Stimulated activated CD8-positive, alpha-beta memory T cell treated with anti-CD3 and anti-CD28 coated beads, Interleukin-7, amount 100 ng/mL, for 48 hours (primary cell): ENCODE measurements at places on chromosomes 2 and 18.

GRCh38 chr2:126797622-126798275, 100.9 kb upstream of the TEX51 start:
- no peak for DNase-seq

GRCh38 chr2:233856184-233856583, 1.8 kb upstream of the HJURP start:
- no peak for DNase-seq

DNA sequence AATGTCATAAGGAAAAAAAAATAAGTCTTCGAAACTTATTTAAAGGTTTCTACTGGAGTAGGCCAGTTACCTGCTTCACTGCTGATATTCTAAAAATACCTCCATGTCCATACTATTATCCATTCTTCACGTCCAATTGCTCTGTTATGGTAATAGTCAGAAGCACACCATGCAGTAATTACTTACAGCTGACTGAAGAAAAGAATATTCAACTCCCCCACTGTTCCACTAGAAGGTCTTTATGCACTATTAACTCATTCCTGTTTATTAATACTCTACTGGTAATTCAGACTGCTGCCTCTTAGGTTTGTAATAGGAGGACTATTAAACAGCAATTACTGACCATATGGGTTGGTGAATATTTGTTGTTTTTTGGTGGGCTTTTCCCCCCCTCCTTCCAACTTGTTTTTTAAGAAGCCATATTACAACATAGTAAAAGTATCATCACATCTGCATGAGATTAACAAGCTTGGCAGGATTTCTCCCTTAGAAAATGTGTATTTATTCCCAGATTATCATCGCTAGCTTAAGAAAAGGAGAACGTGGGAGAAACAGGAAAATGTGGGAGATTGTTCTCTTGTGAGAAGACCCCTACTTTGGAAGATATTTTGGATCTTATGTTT, 806.4 kb upstream of the FANCL start:
- DNase-seq: no peak

DNA sequence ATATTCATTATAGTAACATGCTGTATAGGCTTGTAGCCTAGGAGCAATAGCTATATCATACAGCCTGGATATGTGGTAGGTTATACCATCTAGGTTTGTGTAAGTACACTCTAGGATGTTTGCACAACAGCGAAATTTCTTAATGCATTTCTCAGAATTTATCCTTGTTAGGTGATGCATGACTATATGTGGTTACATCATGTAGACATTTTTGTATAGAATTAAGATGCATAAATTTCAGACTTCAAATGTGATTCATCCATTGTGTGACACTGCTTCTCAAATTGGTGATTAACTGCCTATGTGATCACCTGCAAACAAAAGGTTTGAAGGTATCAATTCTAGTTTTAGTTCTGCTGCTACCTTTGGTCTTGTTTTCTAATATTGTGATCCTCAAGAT, 1787.0 kb upstream of the PIK3C3 start:
- DNase-seq: no peak

DNA sequence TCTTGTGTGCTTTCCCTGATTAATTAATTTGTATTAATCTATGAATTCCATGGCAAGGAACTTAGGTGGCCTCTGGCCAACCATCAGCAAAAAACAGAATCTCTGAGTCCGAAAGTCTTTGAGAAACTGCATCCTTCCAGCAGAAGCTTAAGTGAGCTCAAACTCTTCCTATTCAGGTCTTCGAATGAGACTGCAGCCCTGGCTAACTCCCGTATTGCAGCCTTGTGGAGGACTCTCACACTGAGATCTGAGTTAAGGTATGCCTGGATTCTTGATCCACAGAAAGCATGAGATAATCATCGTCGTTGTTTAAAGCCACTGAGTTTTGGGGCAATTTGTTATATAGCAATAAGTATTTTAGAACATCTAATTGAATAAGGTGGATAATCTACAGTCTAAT, 1143.9 kb upstream of the NXPH2 start:
- no peak for DNase-seq

- DNase-seq: no peak
Observed at GRCh38 chr2:51410331-51410730, 378.4 kb upstream of the NRXN1 start.

DNA sequence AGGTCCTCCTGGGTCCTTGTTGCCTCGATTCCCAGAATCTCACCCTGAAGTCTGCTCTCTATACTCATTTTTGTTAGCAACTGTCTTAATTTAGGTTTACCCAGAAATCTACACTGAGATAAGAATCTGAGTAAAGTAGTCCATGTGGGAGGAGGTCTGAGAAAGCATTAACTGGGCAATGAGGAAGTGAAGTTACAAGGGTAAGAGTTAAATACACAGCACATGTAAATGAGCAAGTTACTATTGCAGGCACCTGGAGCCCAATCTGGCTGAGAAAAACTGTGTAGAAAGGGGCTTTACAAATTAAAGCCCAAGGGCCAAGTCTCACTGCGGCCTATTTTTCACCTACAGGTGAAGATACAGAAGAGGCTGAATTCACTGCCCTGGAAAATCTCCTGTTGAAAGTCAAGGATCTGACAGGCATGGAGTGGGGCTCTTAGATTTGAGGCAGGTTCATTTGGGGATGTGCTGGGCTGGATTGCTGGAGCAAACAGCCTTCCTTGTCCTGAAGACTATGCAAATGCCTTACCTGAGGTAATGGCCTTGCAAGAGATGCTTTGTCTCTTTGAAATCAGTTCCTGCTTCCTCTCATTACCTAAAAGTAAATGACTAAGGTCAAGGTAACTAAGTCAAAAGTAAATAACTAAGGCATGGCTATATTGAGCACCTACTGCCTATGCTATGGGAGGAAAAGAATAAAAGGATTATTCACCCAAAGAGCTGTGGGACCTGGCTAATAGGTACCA, 84.4 kb upstream of the DYNAP start:
- DNase-seq: no peak

DNA sequence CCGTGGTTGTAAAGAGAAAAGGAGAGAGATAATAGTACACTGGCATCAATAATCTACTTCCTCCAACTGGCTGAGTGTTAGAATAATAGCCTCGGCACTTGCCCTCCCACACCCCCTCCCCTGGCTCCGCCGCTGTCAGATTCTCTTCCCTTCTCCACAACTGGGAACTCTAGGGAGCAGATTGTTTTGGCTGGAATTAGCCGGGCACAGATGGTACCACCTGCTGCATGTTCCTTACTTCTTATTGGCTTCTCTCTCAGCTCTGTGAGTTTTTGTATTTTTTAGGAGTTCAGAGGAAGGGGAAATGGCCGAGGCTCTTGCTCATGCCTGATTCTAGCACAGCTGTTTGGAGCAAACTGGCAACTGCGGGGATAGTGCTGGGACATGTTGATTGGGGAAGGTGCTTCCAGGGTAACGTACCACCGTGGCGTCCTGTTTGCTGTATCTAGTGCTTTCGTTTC, 140.0 kb downstream of the ZEB2 start:
- no peak for DNase-seq

- DNase-seq: no peak
Observed at GRCh38 chr2:230721712-230722111, 9.1 kb downstream of the CAB39 start.

GRCh38 chr2:114170070-114170469, 272.4 kb upstream of the DPP10 start:
- no peak for DNase-seq

- no peak for DNase-seq
Observed at GRCh38 chr2:132730611-132731010, 60.6 kb upstream of the LYPD1 start.

DNA sequence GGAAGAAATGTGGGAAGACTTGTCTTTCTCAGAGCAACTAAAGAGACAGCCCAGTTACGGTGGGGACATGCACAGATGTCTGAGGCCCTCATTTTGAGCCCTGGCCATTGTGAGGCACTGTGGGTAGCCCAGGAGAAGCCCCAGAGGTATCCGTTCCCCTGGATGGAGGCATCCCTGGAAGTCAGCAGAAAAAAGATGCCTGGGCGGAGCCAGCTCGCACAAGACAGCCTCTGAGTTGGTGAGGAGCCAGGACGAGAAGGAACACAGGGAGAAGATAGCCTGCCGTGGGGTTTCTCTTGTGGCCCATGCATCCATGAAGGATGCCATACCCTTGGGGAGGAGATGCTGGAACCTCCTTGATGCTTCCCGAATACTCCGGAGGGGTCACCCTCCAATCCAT, 56.9 kb upstream of the SEMA4C start:
- DNase-seq: no peak

DNA sequence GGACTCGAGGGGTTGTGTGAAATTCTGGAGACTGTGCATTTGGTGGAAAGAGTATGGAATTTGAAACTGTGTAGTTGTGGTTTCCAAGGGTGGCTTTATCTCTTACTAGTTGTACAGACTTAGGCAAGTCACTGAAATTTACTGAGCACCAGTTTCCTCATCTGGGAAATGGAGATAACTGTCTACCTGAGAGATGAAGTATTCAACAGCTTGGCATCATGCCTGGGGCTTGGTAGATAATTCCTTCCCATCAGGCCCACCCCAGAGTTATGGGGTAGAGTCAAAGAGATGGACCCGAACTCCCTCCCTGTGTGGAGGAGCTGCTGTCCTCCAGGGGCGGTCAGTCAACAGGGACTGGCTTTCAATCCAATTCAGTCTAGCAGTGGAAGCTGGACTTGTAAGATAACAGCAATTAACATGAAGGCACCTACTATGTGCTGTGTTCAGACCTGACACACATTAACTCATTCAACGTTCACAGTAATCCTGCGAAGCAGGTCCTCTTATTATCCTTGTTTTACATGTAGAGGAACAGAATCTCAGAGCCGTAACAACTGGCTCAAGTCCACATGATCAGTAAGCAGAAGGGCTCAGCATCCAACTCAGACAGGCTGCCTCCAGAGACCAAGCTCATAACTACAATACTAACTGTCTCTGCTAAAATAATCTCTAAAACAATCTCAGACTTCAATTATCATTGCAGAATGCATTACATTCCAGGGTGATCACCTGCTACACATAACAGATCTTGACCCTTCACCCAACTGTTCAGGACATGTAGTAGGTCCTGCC, 432.1 kb downstream of the LPIN1 start:
- DNase-seq: no peak

GRCh38 chr2:106990297-106990696, 104.3 kb upstream of the ST6GAL2 start:
- DNase-seq: no peak

GRCh38 chr2:234334151-234334550, 162.7 kb downstream of the ARL4C start:
- DNase-seq: no peak

DNA sequence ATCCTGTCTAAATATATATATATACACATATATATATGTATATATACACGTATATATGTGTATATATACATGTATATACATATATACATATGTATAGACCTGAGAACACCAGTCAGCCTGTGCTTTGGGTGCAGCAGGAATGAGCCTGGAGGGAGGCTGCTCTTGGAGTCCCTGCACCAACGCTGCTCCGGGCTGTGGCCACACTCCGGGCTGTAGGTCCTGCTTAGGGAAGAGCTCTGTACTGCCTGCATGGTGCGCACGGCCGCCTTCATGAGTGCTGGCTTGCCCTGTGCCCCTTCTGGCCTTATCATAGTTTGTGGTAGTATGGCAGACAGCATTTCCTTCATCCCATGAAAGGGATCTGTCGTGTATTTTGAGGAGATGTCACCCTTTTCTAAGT, 360.9 kb downstream of the TDRD15 start:
- no peak for DNase-seq

DNA sequence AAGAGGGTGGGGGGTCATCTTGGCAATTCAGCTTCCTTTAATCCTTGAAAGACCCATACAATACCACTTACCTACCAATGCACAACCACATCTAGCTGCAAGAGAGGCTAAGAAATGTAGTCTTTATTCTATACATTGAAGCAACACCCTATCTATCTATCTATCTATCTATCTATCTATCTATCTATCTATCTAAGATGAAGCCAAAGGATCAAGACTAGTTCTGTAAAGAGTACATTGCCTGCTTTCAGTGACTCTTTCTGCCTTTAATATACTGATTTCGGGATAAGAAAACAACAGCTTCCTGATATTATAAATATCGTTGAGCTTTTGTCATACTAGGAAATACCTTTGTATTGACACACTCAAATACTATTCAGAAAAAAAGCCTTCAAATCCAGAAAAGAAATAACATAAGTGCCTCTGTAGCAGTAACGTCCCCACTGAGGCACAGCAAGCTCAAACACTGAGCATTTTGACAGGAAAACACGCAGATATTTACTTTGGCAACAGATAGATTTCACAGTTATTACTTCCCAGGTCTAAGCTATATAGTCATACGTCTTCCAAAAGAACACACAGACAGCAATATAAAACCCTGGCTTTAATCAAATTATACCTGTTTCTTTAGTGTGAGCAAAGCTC, 139.4 kb upstream of the SERTAD2 start:
- no peak for DNase-seq

GRCh38 chr2:86221066-86221684, 21.9 kb downstream of the MRPL35 start:
- peak; percentile 20 for DNase-seq

DNA sequence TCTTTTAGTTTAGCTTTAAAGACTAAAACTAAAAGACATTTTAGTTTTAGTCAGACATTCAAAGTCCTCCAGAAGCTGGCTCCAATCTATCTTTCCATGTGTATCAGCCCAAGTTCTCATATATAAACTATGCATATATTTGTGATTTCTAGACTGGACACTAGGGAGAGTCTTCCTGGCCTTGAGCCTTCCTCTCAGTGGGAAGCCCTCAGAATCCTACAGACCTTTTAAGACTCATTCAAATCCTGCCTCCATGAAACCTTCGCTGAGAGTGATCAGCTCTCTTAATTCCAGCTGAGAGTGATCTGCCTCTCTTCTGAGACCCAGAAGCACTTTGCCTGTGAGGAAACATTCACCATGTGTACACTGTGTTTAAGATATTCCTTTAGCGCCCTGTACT, 452.7 kb downstream of the TGIF1 start:
- no peak for DNase-seq

GRCh38 chr2:152359573-152360363, 24.8 kb downstream of the FMNL2 start:
- DNase-seq: no peak

- DNase-seq: no peak
Observed at GRCh38 chr2:57516698-57517340, 529.8 kb upstream of the VRK2 start.

DNA sequence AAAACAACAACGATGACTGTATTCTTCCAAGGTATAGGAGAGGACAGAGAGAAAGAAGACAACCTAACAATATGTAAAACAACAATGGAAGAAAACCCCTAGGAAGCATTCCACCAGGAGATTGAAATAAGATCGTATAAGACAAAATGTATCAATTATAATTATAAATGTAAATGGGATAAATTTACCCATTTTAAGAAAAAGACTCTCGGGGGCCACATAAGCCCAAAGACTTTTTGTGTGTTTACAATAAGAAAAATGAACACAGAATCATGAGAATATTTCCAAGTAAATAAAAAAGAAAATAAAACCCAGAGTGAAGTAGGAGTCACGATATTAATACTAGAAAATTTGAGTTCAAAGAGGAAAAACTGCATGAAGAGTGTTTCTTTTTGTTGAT, 126.4 kb downstream of the ASB1 start:
- DNase-seq: no peak
